ENCODE measurements at places on chromosomes 5 and 9.

DNA sequence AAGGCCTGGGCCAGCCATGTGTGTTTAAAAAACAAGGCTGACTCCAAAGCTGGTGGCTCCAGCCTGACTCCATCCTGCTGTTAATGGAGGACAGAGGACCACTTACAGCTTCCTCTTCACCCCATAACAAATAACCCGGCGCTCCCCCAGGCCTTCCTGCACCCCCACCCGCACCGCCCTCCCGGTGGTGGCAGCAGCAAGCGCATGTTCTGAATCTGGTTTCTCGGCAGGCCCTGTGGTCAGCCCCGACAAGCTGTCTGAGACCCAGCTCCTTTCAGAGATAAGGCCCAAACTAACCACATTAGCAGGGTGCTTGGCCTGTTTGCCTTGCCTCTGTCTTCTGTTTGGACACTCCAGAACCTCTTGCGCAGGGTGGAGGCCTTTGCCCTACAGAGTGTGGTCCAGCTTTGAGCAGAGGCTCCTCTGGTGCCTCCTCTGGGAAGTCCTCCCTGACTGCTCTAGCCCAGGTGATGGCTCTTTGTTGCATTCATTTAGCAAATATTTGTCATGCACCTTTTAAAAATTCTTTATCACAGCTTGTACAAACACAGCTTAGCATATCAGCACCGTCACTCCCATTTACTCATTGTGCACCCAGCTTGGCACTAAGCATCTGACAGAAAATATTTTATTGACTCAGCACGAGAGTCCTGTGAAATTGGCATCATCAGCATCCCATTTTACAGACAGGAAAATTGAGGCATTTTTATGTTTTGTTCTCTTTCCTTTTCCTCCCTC lies 78.4 kb downstream of the NDFIP1 start:
- no peak for DNase-seq

DNA sequence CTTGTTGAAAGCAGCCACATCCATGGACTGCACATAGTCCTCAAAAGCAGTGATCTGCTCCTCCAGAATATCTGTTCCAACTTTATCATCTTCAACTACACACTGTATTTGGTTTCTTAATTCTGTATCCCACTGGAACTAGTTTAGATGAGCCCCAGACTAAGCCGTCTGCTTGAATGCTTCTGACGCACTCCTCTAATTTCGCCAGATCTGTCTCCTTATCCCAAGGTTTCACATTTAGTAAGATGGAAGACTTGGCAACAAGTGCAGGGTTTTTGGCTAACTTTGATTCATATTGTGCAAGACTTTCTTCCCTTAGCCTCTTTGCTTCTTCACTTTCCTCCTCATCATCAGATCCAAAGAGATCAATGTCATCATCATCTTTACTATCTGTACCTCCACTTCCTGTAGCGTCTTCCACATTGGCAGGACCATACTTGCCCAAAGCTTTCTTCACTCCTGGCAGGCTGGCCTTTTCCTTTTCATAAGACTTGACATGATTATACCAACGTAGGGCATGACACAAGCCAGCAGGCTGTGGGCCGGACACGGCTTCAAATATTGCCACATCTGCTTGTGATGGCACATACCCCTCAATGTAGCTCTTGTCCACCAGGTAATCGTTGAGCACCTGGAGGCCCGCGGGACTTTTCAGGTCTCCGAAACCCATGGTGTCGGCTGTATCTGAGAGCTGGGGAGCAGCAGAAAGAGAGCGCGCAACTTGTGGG lies 56.2 kb upstream of the PIK3R1 start:
- no peak for DNase-seq

DNA sequence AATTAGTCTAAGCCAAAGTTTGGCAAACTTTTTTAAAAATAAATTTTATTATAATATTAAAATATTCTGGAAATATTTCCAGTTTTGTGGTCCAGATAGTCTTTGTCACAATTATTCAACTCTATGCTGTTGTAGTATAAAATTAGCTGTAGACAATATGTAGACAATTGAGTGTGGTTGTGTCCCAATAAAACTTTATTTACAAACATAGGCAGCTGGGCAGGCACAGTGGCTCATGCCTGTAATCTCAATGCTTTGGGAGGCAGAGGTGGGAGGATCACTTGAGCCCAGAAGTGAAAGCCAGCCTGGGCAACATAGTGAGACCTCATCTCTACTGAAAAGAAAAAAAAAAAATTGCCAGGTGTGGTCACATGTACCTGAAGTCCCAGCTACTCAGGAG lies 150.5 kb upstream of the EPB41L4A start:
- DNase-seq = no peak

GRCh38 chr5:82613891-82614290 lies 335.7 kb upstream of the RPS23 start:
- DNase-seq = no peak

DNA sequence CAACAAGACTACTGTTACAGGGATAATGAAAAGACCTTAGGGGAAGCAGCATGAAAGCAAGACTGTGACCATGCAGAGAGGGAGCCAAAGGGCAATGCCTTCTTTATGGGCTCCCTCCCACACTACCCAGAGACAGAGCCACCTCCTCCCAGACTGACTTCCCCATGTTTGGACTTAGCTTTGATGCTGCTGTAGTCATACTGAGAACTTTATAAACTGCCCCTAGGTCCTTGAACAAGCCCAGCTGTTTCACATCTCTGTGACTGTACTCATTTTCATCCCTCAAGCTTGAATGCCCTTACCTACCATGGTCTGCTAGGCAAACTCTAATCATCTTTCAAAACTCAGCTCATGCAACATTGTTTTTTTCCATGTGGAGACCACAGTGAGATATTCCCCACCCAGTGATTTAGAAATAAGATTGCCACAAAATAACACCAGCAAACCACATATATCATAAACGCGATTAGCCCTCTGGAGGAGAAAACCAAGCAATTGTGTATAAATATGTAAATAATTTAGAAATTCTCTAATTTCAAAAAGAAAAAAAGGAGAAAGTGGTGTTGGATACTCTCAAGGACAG lies 23.4 kb upstream of the FAM169A start:
- DNase-seq = no peak

DNA sequence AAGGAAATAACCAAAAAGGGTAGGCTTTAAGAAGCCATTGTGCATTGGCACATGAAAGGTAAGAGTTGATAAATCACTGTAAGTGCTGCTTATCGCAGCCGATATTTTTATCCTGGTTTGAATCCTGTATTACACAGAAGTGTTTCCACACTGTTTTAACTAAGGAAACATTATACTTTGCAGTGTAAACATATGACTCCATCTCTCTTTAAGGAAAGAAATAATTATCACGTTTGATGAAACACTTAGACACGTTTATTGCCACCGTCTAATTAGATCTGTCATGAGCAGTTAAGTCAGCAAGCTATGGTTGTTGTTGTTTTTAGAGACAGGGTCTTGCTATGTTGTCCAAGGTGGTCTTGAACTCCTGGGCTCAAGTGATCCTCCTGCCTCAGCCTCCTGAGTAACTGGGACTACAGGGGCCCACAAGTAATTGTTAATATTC lies 85.7 kb upstream of the TNFAIP8 start:
- DNase-seq = no peak

- no peak for DNase-seq
Observed at GRCh38 chr9:130692321-130692720, 1.3 kb upstream of the EXOSC2 start.

DNA sequence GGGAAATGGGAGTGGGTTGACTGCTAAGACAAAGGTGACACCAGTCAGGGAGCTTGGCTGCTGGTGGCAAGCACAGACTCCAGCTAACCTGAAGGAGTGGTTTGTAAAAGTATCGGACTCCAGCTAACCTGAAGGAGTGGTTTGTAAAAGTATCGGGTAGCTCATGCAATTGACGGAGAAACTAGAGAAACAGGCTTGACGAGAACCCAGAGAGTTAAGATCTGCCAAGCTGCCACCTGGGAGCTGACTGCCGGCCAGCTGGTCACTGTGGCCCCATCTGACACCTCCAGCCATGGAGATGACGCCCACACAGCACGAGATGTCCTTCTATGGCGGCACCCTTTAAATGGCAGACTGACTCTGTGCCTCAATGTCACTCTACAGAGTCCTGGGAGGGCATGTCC lies 28.3 kb upstream of the CRB2 start:
- DNase-seq = no peak

DNA sequence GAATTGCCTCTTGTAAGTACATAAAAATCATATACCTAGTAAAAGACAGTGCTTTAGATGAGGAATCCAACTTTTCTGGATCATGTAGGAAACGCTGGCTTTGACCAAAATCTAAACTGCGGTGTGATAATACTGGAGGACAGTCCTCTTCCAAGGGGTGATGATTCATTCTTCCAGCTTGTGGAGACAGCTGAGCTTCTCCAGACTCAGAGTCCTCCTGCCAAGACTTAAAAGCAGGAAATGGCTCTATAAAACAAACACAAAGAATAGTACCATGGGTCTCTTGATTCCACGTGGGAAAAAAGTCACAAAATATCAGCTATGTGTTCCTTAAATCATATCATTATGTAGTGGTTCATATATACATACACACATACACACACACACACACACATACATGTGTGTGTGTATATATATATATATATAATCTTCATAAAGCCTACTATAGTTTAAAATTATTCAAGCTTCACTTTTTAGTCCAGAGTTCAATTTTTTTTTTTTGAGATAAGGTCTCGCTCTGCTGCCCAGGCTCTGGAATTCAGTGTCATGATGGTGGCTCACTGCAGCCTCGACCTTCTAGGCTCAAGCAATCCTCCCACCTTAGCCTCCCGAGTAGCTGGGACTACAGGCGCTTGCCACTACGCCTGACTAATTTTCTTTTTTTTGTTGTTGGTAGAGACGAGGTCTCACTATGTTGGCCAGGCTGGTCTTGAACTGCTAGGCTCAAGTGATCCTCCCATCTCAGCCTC lies 65.0 kb downstream of the PKD2L2 start:
- DNase-seq = no peak

DNA sequence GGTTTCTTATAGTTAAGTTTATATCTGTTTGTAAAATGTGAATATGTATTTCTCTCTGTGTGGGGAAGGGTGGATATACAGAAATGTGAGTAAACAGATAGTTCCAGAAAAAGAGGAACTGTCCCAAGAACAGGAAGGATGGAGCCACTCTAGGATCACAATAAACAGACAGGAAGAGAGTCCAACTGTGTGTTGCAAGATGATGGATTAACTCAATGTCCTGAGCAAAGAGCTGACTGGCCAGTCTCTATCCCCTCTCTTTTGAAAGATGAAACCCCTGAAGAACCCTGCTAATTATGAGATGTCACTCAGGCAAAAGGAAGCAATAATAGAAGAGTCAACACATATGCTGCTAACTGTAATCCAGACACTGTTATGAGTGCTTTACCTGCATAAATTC lies 202.7 kb downstream of the SEMA6A start:
- DNase-seq = no peak

DNA sequence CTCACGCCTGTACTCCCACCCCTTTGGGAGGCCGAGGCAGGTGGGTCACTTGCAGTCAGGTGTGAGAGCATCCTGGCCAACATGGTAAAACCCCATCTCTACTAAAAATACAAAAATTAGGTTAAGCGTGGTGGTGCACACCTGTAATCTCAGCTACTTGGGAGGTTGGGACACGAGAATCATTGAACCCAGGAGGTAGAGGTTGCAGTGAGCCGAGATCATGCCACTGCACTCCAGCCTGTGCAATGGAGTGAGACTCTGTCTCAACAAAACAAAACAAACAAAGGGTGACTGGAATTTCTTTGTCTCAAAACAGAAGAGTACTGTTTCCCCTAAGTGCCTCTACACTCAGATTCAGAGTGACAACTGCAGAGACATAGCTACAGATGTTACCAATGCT lies 116.1 kb downstream of the AP3B1 start:
- DNase-seq = no peak

GRCh38 chr9:86052556-86053468 lies 46.5 kb downstream of the GOLM1 start:
- no peak for DNase-seq

DNA sequence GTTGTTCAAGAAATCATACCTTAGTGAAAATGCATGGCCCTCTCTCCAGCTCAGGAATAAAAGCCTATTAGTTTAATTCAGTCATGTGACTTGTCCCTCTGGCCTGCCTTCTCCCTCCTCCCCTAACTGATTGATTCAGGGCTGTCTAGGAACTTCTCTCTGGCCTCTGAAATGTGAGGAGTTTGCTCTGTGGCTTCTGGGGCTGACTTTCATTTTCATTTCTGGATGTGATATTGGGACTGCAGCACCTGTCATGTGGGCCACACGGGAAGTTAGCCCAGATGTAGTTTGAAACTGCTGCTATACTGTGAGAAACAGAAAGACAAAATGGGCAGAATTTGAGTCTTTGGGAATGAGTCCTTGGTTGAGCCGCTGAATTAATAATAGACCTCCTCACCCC lies 44.8 kb downstream of the PARP8 start:
- no peak for DNase-seq

- no peak for DNase-seq
Observed at GRCh38 chr9:11559001-11559776, 946.4 kb upstream of the PTPRD start.

GRCh38 chr5:82984786-82985735 lies 92.1 kb downstream of the TMEM167A start:
- DNase-seq = no peak

- DNase-seq = no peak
Observed at GRCh38 chr9:85716031-85716877, 25.5 kb downstream of the AGTPBP1 start.

- DNase-seq = no peak
Observed at GRCh38 chr9:8168916-8169438, 369.4 kb upstream of the DMAC1 start.

DNA sequence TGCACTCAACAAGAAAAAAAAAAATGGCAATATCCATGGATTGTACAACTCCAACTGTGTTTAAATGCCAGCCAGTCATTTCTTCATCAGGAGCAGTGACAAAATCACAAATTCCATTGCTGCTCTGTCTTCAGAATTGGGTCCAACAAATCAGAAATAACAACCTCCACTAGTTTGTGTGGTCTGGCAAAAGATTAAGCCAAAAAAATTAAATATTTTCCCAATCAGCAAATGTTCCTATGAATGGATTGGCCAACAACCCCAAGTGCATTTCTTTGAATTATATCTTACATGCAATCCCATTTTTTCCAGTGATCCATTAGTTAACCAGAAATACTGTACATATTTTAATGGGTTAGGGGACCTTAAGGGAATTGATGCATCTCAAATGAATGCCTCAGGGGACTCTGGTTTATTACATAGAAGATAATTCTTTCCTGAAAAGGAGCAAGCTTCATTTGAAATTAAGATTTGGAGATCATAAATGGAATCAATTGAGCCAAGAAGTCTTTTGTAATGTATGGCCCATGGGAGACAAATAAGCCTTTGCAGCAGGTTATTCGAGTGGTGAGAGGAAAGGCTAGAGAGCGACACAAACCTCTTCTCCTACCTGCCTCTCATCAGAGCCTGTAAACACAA lies 131.8 kb downstream of the TLE1 start:
- no peak for DNase-seq

Measured in NCI-H1092 (cell line).